Peyer's patch (tissue), 4 donors: ENCODE measurements at places on chromosomes 2 and 18.

DNA sequence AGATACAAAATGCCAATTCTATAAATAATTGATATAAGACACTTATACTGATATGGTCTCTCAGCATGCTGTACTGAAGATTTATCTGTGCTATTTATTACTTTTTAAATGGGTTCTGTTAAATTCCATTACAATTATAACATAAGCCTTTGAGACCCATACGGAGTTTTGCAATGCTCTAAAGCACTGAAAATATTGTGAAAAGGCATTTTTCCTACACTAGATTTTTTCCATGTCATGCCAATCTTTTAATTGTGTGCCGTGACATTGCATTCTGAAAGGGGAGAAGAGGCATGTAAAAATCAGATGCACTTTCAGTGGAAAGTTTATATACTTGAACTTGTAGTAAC lies 46.5 kb downstream of the EFEMP1 start:
- DNase-seq: no peak

- DNase-seq: no peak
These were observed 365 bp downstream of the NDUFB3 start for GRCh38 chr2:201072201-201072530.

GRCh38 chr2:222946700-222947287 lies 86.0 kb downstream of the ACSL3 start:
- no peak for DNase-seq

DNA sequence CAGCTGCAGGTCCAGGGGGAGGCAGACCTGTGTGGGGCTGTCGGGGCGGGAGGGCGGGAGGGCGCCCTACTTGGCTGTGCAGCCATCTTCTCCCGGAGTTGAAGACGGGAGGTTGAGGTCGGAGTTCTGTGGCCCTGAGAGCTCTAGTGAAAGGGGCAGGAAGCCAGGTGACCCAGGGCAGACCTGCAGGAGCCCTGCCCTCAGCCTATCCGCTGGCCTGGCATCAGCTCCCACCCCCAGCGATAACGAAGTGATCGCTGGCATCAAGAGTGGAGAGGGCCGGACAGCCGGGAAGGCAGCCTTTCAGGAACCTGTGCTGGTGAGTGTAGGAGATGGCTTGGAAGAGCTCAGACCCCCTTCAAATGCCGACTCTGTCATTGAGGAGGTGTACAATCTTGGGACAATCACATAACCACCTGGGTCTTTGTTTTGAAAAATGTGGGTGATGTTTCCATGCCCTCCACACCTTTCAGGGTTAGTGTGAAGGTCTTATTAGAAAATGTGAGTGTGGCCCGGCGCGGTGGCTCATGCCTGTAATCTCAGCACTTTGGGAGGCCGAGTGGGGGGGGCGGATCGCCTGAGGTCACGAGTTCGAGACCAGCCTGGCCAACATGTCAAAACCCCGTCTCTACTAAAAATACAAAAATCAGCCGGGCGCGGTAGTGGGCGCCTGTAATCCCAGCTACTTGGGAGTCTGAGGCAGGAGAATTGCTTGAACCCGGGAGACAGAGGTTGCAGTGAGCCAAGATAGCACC lies 1.3 kb downstream of the ARHGEF4 start:
- no peak for DNase-seq

GRCh38 chr2:189628817-189629530 lies 32.3 kb upstream of the ASNSD1 start:
- DNase-seq: no peak

GRCh38 chr2:60998628-60999545 lies 18.6 kb upstream of the PEX13 start:
- no peak for DNase-seq

DNA sequence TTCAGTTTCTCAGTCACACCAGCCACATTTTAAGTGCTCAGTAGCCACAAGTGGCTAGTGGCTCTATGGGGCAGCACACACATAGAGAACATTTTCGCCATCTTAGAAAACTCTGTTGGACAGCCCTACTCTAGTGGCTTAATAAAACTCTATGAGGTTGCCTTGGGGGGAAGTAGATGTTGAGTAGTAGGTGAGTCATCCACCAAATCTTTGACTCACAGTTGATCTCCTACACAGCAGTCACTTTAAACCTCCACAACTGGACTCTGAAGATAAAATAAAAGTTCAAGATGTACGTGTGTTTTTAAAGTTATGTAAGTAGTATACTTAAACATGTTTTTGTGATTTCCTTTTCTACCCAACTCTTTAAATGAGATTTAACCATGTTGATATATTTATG lies 379.0 kb downstream of the SETBP1 start:
- DNase-seq: no peak

- no peak for DNase-seq
These were observed 4.7 kb upstream of the SP3 start for GRCh38 chr2:173969886-173970285.

DNA sequence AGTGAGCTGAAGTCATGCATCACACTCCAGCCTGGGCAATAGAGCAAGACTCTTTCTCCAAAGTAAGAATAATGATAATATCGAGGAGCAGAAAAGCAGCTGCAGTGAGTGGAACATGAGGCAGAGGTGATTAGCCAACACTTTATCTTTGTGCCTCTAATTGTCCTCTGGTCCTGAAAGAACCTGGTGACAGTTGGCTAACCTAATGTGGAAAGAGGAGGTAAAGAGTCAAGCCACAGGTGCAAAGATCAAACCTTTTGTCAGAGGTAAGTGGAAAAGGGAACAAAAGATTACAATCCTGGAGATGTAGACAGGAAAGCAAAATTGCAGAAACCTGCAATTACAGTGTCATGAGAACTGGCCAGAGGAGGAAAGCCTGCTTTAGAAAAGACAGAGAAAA lies 53.5 kb upstream of the LCLAT1 start:
- DNase-seq: no peak

GRCh38 chr2:236298924-236299475 lies 34.8 kb upstream of the ASB18 start:
- DNase-seq: no peak

DNA sequence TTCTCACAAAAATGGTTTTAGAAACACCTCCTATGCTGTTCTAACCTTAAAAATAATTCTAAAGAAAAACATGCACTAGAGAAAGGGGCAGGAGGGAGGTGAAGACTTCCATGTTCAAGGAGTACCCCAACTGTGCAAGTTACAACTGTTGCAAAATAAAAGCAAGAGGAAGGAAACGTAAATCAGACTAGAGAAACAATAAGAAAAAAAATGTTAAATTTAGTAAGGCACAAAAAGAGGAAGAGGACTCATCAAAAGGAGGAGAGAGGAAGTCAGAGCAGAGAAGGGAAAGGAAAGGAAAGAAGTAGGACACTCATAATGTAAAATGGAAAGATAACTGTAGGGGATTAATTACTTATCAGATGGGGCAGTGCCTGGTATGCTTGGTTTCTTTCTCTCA lies 34.1 kb downstream of the RAPH1 start:
- DNase-seq: no peak

- DNase-seq: no peak
These were observed 31.9 kb downstream of the PRKRA start for GRCh38 chr2:178419123-178419522.
